ENCODE measurements at places on chromosomes 13 and 19.

DNA sequence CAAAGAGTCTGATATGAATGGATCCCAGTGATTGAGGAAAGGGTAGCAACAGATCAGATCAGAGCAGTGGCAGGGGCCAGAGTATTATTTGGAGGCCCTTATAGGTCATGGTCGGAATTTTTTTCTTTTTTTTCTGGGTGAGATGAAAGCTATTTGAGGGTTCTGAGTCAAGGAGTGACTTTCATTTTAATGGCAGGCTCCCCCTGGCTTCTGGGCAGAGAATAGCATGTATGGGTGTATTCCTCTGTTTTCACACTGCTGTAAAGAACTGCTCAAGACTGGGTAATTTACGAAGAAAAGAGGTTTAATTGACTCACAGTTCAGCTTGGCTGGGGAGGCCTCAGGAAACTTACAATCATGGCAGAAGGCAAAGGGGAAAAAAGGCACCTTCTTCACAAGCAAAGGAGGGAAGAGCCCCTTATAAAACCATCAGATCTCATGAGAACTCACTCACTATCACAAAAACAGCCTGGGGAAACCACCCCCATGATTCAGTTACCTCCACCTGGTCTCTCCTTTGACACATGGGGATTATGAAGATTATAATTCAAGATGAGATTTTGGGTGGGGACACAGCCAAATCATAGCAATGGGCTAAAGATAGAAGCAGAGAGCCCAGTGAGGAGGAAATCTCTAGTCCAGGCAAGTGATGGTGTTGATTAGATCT lies 3.0 kb upstream of the SLC6A16 start:
- no peak for DNase-seq

DNA sequence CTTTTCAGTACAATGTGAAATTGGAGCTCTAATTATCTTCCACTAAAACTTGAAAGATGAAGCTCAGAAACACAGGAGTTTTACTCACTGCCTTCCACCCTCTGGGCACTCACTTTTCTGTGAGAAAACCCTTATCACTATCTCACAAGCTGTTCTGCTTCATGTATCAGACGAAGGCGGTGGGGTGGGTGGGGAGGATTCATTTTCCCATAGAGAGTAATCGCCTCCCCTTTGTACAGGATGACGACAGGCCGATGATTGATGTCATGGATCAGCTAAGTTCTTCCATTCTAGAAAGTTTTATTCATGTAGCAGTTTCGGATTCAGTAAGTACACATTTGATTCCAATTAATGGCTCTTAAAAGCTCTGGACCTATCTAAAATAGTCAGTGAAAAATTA lies 139.9 kb downstream of the ZAR1L start:
- DNase-seq: no peak

GRCh38 chr13:99380921-99381645 lies 73.9 kb upstream of the GPR183 start:
- DNase-seq: no peak

GRCh38 chr13:24511019-24511815 lies 1.4 kb downstream of the PARP4 start:
- peak; percentile 70 for DNase-seq

- DNase-seq: no peak
Measured at GRCh38 chr19:46481947-46482346, 10.6 kb upstream of the PNMA8A start.

- no peak for DNase-seq
Measured at GRCh38 chr13:20492641-20493040, 33.0 kb downstream of the CRYL1 start.

- DNase-seq: no peak
Measured at GRCh38 chr13:45564133-45564776, 51.3 kb downstream of the ERICH6B start.

DNA sequence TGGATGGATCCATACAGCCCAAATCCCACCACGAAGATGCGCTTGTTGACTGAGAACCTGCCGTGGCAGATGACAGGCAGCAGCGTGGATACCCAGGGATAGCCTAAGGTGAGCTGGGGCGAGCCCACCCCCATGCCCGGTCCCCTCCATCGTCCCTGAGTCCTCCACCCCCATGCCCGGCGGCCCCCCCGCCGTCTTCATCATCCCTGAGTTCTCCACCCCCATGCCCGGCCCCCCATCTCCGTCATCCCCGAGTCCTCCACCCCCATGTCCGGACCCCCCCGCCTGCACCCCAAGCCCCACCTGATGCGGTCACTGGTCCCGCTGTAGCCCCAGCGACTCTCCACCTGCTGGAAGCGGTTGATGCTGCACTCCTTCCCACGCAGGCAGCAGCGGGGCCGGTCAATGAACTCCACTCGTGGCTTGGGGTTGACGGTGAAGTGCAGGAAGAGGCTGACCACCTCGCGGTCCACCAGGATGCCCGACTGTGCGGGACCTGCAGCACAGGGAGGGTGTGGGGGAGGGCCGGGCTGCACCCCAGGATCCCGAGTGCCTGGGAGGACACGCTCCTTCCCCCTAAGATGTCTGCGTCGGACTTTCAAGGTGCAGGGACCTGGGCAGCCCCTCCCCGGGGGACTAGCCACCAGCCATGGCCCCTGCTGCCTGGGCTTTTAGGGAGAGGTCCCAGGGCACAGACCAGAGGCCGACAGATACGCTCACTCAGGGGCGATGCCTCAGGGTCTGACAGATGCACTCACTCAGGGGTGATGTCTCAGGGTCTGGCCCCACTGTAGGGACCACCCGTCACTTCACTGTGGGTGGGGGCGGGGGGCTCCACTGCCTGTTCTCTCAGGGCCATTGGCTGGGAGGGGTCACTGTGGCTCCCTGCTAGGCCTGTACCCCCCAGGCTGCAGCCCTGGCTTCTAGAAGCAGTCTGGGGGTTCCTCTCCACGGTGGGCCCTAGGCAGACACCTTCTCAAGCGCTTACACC lies 28.0 kb downstream of the BTBD2 start:
- DNase-seq: no peak

DNA sequence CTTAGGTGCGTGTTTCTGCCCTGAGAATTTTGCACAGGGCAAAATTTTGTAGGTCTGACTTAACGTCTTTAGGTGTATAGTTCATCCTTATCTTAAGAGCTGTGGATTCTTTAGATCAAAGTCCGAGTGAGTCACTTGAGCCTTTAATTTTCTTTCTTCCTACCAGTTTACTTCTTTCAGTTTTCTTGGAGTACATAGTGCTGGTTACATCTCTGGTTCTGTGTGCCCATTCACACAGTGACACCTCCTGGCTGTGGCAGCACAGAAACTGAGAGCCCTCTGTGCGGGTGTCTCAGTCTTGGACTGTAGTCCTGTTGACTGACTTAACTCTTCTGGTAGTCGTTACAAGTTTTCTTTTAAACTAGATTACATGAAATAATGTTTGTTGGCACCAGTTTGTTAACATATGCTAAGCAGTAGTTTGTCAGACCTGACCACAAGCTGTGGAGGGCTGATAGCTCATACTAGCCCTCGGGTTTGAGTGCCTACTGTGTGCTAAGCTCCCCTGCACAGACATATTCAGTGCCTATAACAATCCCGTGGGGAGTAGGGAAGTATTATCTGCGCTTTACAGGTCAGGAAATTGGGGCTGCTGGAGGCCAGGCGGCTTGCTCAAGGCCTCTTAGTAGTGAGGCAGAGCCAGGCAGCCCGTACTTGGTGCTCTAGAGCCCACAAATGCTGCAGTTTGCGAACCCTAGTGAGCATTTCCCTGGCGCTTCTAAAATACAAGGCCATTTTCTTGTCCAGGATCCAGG lies 1.6 kb downstream of the GATAD2A start:
- no peak for DNase-seq

- DNase-seq: peak; percentile 5
Measured at GRCh38 chr19:56839652-56840450, 675 bp downstream of the PEG3 start.

DNA sequence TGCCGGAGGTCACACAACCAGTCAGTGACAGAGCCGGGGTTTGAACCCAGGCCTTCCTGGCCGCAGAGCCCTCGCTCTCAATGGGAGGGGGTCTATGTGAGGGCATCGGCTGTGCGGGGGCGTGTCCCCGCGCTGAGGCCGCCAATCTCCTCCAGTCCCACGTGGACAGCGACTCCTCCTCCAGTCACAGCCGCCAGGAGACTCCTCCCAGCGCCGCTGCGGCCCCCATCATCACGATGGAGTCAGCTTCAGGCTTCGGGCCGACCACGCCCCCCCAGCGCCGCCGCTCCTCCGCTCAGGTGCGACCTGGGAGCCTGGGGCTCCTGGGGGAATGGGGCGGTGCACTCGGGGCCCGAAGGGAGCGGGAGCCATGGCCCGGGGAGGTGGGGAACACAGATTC lies 6.0 kb downstream of the SPRED3 start:
- DNase-seq: no peak

DNA sequence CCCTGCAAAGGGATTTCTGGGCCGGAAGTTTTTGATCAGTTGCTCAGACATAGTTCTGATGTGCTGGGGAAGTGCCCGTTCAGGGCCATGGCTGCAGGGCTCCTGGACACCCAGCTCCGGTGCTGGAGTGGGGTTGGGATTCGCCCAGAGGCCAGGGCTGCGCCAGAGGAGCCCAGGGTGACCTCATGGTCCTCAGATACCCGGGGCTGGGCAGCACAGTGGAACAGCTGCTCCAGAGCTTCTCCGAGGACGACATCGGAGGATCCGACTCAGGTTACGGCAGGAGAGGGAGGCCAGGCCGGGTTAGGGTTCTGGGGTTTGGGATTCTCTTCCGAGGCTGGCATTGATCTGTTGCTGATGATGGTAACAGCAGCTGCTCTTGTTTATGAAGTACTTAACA lies 20.9 kb downstream of the CARM1 start:
- DNase-seq: no peak

DNA sequence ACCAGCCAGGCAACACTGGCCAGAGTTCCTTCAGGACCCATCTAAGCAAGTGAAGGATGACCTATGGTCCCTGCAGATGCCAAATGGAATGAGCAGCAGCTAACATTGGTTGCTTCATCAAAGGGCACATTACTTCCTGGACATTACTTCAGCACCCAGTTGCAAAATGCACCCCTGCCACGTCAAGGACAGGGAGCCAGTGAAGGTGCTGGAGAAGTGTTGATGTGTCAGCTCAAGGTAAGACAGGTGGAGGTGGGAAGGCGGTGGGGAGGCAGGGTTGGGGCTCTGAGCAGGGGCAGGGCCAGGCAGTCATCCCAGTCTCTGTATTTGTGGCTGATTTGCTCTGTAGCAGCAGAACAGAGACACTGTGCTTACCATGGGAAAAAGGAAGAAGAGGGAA lies 14.6 kb downstream of the CSNK1A1L start:
- no peak for DNase-seq

- no peak for DNase-seq
Measured at GRCh38 chr13:85367887-85368286, 431.3 kb downstream of the SLITRK6 start.

DNA sequence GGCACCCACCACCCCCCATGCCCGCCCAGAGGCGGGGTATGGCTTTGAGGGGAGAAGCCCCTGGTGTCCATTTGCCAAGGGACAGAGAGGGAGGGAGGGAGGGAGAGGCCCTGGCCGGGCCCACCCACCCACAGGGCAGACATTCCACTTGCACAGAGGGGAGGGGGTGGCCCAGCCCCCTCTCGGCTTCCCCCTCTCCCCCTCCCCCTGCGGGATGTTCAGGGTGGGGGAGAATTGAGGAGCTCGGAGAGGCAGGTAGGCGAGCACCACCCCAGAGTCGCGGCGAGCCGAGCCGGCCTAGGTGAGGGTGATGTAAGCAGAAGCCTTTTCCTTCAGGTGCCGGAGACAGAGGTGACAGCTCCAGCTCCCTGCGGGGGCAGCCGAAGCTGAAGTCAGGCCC lies 12.3 kb downstream of the DPF1 start:
- no peak for DNase-seq

- DNase-seq: no peak
Measured at GRCh38 chr19:13929956-13930355, 8.3 kb downstream of the PODNL1 start.

DNA sequence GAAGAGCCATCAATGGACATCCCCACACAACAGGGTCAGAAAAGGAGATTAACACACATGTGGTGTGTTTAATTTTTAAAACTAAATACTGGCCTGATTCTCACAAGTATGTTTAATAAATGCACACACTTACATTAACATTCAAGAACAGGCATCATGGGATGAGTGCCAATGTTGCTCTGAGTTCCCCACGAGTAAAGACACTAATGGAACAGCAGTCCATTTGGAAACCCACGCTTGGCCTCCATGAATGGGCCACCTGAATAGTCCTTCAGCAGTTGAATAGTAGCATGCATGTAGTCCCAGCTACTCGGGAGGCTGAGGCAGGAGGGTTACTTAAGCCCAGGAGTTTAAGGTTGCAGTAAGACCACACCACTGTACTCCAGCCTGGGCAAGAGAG lies 195.2 kb upstream of the IPO5 start:
- no peak for DNase-seq

DNA sequence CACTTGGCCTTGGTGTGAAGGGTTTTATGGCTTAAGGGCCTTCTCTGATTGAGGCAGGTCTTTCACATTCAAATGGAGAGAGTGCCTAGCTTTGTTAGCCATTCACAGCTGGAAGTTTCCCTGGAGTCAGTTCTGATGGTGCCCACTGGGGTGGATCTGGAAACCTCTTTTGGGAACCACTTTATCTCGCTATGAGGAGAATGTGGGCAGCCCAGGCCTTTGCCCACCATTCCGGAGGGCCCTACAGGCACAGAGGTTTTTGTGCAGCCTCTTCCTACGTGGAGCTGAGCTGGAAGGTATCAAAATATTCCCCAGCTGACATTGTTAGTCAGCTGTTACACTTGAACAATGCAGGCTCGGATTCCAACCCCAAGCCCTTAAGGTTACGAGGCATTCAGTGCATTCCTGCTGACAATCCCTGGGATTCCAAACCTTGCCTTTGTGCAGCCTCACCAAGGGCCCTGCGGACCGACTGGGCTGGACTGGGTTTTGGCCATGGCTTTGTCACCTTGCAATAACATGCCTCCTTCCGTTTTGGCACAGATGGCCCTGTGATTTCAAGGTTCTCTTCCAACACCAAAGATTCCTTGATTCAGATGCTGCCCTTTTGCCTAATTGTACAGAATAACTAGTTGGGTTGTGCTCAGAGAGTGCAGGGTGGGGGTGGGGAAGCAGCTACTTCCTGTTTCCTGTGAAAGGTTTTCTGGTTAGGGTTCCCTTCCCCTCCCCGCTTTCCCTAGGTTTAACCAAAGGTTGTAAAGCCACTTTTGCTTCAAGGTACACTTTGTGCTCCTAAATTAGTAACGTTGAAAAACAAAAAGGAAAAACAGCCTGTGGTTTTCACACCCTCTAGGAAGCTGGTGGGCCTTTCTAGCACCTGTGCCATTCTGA lies 27.0 kb downstream of the SAE1 start:
- no peak for DNase-seq

- DNase-seq: no peak
Measured at GRCh38 chr19:2312820-2313501, 5.0 kb upstream of the LINGO3 start.

Measured in BJ (cell line).